Airway epithelial cell (primary cell): ENCODE measurements at places on chromosomes 16 and 17. TPM values are rescaled to one million over a fixed set of nuclear protein-coding genes. Genes with fewer than 3 reads are reported as not detected.

DLG4 gene
- total RNA-seq: 4.4 and 6.6 TPM in 2 replicates

LRRC75A gene
- total RNA-seq: not detected in 2 replicates

SPATA22 gene
- total RNA-seq: not detected in 2 replicates

PIPOX gene
- 1.1 TPM in 1 of 2 replicates, not detected in the other for total RNA-seq

GOT2 gene
- 175 and 186 TPM in 2 replicates for total RNA-seq

EVI2B gene
- total RNA-seq: 0.14 TPM in 1 of 2 replicates, not detected in the other

RUNDC3A gene
- 0.92 and 4.3 TPM in 2 replicates for total RNA-seq

HOXB7 gene
- total RNA-seq: 0.71 TPM in 1 of 2 replicates, not detected in the other

DDX19B gene
- 21.8 and 23.6 TPM in 2 replicates for total RNA-seq

TBC1D3E gene
- total RNA-seq: not detected in 2 replicates

ATP2A1 gene
- 0.14 TPM in 1 of 2 replicates, not detected in the other for total RNA-seq

PVALEF gene
- not detected in 2 replicates for total RNA-seq
